Activated T-cell treated with anti-CD3 and anti-CD28 coated beads, Interleukin-2, amount 50 U/mL, for 4 hours (primary cell): ENCODE measurements at places on chromosomes 4 and X. TPM values are rescaled to one million over a fixed set of nuclear protein-coding genes. Genes with fewer than 3 reads are reported as not detected.

GRCh38 chr4:74037076-74037955 lies 1.2 kb downstream of the CXCL3 start:
- no peak for DNase-seq

DNA sequence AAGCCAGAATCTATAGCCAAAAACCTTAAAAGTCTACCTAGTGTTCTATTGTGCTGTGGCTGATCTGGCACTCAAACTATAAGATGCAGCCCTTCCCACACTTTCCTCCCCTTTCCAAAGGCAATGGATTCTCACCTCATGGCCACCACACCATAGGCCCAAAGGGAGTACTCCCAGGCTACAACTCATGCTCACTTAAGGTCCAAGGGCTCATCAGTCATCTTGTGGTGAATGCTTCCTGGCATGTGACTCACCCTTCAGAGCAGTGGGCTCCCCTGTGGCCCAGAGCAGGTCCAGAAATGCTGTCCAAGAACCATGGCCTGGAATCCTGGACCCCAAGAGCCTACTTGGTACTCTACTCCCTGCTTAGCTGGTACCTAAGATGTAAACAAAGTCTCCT lies 181.0 kb downstream of the CHRDL1 start:
- no peak for DNase-seq

Gene MTNR1A
- total RNA-seq: not detected

Gene MAMLD1
- 5.8 TPM for total RNA-seq

Gene SSX4
- total RNA-seq: not detected

Gene DOK7
- total RNA-seq: not detected

Gene MAGEC2
- not detected for total RNA-seq
